ENCODE measurements at places on chromosomes 4 and X.

DNA sequence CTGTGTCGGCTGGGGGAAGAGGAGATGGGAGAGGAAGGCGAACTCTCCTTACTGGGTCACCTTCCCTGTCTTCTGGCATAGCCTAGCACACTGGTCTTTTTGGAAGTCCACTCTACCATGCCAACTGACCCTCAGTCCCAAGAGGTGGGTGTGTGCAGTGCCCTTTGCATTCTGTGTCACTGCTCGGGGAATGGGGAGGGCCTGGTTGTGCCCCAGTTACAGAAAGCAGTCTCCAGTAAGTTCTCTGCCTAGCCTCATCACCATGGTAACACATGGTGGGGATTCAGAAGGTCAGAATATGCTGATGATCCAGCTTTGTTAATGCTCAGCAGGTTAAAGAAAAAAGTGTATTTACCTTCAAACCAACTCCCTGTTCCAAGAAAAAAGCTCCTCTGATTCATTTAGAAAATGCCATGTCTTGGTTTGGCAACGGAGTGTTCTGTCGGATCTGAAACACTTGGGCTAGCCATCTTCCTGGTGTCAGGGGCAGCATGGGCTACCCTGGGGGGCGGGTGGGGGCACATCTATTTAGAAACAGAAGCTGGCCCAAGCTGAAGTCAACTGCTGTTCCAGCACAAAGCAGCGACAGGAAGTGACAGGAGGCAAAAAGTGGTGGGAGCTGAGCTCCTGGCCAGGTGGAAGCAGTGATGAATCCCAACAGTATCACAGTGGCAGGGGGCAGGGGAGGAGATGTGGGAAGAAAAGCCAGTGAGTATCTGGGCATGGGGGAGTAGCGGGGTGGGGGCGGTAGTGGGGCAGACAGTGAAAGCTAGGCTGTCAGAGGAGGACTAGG lies 37.0 kb downstream of the NSG1 start:
- no peak for DNase-seq

DNA sequence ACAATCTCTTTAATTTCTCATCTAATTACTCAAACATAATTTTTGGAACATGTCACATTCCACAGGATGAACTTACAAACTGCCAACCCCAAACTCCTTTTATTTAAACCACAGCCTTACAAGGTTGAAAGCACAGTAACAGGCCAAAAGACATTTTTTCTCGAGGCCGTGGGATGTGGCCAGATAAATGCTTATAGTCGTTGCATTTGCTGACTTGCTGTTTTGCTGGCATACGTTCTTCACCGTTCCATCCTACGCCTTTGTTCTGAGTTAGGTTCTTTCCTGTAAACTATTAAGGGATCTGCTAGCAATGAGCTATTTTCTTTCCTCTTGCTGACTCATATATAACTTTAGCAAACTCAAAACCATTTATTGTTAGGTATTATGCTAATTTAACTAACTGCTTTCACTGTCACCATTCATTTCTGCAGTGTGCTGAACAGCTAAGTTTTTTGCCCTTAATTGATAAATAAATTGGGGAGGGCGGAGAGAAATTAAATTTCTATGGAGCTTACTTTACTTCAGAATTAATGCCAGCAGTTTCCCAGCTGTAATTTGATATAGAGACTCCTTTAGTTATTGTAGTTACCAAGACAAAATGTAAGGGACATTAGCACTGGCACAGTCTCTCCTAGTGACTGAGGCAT lies 135.1 kb upstream of the PACRGL start:
- no peak for DNase-seq

- DNase-seq = no peak
Observed at GRCh38 chrX:11540532-11541377, 125.0 kb downstream of the ARHGAP6 start.

DNA sequence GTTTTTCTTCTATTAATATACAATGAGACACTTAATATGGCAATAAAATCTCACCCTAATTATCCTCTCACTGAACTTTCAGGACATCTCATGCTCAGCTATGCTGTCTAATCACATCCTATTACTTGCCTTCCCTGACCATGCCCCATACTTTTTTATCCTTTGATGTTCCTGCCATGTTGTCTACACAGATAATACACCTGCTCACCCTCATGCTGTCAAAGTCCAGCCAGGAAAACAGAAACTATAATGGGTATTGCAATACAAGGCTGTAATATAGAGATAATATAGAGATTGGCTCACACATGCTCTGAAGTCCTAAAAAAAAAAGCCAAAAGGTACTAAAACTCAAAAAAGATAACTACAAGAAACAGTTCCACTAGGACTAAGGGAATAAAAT lies 305.4 kb downstream of the PRDM5 start:
- DNase-seq = no peak

All from NCI-H1694 treated with DMSO at 0.1 percent for 48 hours (cell line).